ENCODE measurements at places on chromosomes 7 and 10.

DNA sequence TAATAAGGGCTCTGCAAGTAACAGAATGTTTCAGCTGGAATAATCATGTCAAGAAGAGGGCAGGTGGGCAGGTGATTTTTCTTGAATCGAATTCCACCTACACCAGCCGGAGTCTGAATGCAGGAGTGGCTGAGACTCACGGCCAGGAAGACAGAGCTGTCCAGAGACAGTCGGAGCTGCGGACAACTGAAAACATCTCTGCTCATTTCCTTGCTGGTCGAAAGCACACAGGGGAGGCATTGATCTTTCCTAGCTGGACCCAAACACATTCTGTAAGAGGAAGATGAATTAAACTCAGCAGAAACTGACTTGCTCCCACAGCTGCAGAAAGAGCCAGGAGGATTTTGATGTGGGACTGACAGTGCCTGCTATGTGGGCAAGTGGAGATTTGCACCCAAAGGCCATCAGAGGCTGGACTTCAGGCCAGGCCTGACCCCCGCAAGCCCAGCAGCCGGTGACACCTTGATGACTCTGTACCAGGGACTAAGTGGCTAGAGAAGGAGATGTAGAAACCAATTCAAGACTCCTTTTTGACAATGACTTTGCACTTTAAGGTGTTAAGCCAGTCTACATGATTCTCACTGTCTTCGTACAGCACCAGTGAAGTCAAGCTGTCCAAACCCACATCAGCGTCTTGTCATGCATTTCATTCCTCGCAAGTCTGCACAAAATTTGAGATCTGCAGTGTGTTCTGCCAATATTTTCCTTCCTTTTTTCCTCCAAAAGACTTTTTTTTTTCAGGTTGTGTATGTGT is 169.4 kb downstream of the TEX36 start:
- no peak for DNase-seq

GRCh38 chr10:62082729-62083411 is 181.4 kb downstream of the ARID5B start:
- no peak for DNase-seq

DNA sequence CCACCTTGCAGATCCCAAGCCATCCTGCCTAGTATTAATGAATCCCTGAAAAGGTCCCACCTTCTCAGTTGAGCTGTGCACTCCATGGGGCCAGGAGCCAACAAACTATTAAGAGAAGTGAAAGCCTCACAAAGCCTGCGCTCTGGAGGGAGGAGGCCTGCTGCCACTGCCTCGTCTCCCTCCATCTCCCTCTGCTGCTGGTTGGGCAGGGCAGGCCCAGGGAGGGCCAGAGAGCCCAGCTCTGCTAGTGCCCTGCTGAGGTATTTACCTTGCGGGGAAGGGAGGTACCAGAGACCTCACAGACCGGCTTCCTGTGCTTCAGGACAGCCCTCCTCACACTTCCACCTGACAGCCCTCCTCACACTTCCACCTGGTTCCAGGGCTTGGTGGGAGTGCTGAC is 171.5 kb downstream of the SH3PXD2A start:
- no peak for DNase-seq

GRCh38 chr10:118042827-118043242 is 3.9 kb downstream of the RAB11FIP2 start:
- DNase-seq = no peak

GRCh38 chr10:104440221-104440620 is 86.6 kb downstream of the CFAP58 start:
- DNase-seq = no peak

DNA sequence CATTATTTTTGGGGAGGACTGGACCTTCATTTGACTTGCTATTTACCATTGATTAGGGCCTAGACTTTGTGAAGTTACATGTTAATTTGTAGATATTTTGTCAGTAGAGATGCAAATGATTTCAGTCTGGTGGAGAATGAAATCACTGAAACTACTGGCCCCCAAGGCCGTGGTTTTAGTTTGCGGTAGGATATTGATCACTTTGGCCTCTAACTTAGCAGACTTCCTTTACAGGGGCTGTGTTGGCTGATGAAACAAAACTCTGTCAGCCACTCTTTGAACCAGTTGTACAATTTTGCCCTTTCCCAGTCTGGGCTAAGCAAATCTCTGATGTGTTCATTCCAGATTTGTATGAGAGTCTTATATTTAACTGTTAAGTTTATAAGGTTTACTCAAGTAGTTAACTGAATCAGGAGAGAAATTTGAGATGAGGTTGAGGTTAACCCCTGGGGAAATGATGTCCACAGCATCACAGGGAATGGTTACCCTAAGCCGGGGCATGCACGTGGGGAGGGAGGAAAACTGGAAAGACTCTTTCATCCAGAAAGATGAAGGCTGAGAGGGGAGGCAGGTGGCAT is 105.7 kb upstream of the INSIG1 start:
- no peak for DNase-seq

GRCh38 chr10:17219024-17219423 is 9.0 kb upstream of the VIM start:
- no peak for DNase-seq

- no peak for DNase-seq
Observed at GRCh38 chr10:37700886-37701780, 156.3 kb downstream of the ZNF248 start.

DNA sequence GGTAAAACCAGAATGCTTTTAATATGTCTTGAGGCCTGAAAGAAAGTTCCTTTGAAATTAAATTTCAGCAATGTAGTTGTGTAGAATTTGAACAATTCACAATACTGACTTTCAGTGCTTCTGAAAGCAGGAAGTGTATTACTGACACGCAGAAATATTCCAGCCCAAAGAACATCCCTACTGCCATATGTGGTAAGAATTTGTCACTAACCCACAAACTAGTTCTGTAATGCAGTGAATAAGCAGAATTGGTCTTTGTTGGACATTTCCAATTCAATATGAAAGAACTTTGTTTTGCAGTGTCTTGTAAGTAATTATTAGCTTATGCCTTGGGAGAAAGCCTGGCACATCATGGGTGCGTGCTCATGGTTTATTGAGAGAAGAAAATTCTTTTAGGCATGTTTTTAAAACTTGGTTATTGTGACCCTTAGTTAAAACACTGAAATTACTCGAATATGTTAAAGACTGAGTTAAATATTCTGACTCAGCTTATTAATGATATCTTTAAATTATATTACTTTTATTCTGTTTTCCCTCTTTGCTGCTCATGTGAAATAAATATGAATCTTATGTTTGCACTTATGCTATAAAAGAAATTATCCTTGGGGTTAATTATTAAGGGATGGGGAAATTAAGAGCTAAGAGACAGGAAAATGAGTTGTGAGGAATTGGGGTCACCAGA is 33.4 kb downstream of the PTPN12 start:
- DNase-seq = no peak

DNA sequence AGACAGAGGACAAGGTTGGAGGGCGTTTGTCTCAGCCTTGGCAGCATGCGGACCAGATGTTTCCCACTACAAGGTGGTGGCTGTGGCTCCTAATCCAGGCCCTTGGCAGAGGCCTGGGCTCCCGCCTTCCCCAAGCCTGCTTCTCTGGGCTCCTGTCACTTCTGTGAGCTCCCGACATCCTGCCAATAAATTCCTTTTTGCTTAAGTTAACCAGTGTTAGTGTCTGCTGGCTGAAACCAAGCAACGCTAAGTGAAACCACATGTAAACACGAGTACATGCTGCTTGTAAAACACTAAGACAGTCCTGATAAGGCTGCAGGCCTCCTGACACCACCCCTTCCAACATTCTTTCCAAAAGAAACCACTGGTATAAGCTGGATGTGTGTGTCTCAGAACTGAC is 263.6 kb upstream of the ZMIZ1 start:
- no peak for DNase-seq

DNA sequence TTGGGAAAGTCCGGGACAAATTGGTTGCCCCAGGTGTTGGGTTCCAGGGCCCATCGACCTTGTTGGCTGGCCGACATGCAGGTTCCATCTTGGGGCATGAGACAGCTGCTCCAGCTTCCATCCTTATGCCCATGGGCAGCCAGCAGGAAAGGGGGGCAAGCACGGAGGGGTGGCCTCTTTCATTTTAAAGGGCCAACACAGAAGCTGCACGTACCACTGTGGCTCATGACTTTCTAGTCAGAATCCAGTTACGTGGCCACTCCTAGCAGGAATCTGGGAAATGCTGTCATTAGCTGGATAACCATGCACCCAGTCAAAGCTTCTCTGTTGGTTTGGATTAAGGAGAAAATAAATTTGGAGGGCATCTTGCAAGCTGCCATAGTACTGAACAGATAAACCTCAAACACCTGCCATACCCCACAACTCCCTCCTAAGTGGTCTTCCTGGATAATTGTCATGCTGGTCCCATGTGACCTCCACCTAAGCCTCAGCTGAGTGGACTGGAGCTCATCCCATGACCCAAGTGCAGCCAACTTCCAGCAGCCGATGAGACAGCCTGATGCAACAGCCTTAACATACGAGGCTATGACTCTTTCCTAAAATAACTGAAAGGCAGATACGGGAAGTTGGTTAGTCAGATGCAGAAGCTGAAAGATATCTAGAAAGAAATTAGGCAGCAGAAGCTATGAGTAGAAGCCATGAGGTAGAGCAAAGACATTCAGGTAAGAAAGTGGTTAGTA is 21.4 kb upstream of the GSDME start:
- DNase-seq = no peak

- DNase-seq = peak; percentile 15
Observed at GRCh38 chr7:121366852-121367431, 29.2 kb downstream of the FAM3C start.

GRCh38 chr10:31395695-31396094 is 76.7 kb downstream of the ZEB1 start:
- no peak for DNase-seq

- no peak for DNase-seq
Observed at GRCh38 chr10:100748231-100749058, 3.1 kb downstream of the PAX2 start.

GRCh38 chr7:36971515-36972139 is 247.3 kb upstream of the AOAH start:
- no peak for DNase-seq

DNA sequence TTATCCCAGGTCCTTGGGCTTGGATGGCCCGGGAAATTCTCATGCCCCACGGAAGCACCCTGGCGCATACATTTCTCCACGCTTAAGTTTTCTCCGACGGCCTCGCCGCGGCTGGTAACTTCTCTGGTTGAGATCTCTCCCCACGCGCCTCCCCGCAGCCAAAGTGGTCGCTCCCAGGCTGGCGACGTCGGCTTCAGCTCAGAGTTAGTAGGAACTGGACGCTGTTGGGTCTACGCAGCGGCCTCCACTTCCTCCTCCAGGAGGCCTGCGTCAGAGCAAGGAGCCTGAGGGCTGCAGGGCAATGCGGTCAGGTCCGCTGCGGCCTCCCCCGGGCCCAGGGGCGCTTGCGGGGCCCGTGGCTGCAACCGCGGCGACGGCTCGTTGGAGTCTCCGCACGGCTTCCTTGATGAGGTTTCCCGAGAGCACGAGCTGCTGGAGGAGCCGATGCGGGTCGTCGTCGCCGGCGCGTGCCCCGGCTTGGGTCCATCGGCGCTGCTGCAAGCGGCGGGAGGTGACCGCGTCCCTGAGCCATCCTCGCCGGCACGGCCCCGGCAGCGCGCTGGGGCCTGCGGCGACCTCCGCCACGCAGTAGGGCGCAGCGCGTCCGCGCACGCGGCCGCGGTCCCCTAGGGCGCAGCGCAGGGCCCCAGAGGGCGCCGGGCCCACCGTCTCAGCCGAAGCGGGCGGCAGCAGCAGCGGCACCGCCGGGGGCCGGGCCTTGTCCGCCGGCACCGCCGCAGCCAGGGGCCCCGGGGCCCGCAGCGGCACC is 744 bp downstream of the FRAT2 start:
- peak; percentile 5 for DNase-seq

DNA sequence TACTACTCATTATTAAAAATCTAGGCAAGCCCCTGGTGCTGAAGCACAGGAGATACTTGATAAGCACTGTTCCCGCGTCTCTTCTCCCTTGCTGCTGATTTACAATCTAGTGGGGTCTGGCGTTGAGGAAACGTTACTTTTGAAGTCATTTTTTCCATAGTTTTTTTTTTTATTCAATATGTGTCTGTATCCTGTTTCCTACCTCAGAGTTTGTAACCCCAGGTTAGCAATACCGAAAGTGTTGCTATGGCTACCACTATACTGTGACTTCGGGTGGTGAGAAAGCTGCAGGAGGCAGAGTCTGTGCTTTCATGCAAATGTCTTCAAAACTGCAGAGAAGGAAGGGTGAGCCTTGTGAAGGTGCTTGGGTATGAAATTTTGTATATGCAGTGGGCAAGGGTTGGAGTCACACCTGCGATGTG is 458.8 kb upstream of the GHITM start:
- no peak for DNase-seq

- no peak for DNase-seq
Observed at GRCh38 chr10:71790749-71791440, 17.6 kb upstream of the VSIR start.

DNA sequence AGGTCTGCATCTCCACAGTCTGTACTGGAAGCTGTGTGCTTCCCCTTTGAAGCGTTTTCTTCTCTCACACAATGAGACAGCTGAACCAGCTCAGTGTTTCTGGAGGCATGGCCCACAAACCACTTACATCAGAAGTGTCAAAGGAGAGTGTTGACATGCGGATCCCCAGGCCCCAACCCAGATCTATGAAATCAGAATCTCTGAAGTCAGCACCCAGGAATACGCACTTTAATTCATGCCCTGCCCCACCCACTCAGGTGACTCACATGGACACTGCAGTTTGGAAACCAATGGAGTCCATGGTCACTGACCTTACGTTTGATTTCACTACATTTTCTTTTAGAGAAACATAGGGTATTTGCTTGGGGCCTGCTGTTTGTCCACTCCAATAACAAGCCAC is 19.0 kb downstream of the TLL2 start:
- DNase-seq = no peak

DNA sequence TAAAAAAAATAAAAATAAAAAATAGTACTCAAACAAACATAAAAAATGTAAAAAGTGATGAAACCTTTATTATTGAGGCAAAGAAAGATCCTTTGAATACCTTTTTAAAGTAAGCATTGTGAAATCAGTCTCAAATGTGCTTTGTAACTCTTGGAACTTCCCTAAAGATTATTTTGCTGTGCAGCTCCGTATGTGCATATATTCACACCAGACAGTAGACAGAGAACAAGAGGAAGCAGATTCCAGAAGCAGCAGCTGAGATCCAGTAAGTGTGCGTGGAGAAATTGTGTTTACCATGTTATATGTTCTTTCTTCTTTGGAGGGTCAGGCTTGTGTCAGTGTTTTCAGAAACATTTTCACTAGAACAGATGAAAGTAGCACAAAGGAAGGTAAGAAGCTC is 324.9 kb downstream of the AGMO start:
- no peak for DNase-seq

- DNase-seq = no peak
Observed at GRCh38 chr10:62266611-62267010, 2.0 kb downstream of the RTKN2 start.

All from T-helper 9 cell (primary cell).